HepG2 (cell line): ENCODE measurements at places on chromosomes 16 and 17. TPM values are rescaled to one million over a fixed set of nuclear protein-coding genes. Genes with fewer than 3 reads are reported as not detected.

DNA sequence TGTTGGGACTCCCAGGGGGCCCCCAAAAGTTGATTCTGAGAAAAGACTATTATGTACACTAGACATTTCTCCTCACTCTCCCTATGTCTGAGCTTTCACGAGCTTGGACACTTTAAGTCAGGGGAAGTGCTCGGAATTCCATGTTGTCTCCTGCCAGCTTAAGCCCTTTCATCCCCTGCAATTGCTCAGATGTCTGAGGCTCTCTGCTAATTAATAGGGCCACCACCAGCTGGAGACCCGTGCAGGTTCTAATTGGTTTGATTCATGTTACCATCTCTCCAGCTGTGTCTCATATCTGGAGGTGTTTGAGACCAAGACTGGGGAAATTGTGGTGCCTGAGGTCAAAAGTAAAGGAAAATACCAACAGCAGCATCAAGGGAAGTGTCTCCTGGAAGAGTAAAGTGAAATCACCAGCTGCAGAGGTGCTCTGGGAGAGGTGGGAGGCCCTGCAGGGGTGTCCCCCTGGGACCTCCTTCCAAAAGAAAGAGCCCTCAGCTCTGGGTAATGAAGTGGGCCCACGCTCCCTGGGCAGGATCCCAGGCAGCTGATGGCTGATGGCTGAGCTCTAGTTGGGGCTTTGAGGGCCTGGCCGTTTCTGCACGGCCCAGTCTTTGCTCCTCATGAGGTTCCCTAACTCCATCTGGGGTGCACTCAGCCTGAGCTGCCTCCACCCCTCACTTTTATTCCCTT lies 5.8 kb upstream of the UTS2R start:
- DNase-seq = no peak

DNA sequence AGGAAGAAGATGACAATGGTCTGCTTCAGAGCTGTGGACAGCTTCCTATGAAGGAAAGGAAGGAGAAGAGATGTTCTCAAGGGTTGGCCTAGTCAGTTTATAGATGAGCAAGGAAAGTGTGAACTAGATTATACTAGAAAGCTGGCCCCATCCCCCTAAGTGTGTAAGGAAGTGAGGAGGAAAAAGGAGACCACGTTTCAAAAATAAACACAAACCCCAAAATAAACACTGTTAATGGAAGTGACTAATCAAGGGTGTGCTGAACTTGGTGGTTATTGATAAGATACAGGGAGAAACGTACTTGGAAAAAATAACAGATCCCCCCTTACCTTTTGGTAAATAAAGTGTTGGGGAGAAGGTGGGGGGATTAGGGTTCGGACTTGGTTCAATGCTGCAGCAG lies 267.1 kb downstream of the SOX9 start:
- DNase-seq = no peak

DNA sequence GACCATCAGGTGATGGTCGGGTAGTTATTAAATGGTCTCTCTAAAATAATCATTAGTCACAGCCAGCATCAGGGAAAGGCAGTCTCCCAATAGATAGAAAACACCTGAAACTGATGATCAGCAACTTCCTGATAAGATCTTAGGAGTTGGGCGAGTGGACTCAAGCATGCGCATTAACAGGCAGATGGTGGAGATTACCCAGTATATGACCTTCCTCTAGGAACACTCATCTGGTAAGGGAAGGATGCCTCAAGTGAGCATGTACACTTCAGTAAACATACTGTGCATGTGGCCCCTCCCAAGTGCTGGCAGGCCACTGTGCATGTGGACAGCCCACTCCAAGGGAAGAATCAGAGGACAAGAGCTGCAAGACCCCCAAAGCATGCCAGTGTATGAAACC lies 105.9 kb downstream of the ABCC12 start:
- DNase-seq = no peak

GRCh38 chr16:88315543-88316105 lies 67.1 kb upstream of the ZNF469 start:
- peak; percentile 50 for DNase-seq

DNA sequence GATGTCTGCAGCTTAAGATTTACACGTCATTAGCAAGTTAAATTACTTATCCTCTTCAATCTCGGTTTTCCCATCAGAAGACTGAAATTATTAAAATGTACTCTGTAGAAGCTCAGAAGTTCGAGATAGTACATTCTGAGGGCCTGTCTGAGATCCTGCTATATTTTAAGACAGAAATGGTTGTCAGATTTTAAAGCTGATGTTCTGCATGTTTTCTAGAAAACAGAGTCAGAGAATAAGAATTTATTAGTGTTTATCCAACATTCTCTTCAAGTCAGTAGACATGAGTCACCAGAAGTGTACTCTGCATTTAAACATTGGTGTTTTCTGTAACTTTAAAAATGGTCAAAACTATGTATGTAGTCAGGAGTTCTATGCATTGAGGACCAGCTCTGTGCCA lies 155.2 kb upstream of the MYOCD start:
- DNase-seq = no peak

DNA sequence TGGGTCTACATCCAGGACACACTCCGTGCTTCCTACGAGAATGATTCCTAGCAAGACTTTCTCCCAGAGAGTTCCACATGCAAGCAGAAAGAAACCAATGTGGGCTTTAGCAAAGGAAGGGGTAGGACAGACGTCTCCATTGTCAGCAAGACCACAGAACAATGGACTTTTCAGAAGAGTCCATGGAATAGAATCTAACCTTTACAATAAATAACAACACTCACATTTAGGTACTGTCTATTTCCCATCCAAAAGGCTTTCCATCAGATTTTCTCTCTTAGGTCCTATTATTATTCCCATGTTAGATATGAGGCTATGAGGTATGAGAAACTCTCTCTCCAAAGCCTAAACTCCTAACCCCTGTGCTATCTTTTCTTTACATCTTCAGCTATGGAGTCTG lies 360.9 kb downstream of the GRIN2A start:
- no peak for DNase-seq

DNA sequence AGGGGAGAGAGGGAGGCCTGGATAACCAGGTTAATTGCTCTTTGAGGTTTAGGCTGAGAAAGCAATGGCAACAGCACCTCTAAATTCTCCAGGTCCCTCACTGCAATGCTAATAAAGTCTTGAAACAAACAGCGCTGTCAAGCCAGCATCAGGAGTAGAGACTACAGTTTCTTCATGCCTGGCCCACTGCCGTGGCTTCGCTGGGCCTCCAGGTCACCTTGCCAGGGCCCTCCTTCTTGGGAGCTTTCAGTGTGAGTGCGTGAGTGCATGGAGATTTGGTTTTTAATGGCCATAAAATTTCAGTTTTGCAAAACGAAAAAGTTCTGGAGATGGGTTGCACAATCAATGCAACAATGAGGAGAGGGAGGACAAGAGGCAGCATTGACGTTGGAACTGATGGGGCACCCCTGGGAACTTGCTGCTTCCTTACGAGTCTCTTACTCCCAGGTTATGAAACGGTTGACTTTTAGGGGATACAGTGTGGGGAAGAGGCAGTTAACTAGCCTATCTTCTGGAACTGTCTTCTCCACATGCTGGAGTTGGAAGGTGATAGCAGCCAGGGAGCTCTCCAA lies 229.4 kb downstream of the XYLT1 start:
- DNase-seq = no peak

DNA sequence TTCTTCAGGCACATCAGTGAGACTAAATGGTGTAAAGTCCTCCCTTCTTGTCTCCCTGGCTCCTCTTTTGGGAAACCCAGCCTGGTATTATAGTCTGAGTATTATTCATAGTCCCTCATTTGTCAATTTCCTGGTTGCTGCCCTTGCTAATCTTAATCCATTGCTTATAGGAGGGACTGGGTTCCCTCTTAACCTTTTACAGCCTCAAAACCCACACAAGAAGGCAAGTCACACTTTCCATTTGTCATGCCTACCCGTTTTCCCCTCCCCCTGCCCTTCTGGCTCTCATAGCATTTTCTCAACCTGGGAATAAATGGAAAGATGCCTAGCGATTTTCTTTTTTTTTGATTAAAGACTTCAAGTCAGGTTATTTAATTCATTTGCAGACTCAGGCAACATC lies 124.8 kb downstream of the MAP2K6 start:
- no peak for DNase-seq

DNA sequence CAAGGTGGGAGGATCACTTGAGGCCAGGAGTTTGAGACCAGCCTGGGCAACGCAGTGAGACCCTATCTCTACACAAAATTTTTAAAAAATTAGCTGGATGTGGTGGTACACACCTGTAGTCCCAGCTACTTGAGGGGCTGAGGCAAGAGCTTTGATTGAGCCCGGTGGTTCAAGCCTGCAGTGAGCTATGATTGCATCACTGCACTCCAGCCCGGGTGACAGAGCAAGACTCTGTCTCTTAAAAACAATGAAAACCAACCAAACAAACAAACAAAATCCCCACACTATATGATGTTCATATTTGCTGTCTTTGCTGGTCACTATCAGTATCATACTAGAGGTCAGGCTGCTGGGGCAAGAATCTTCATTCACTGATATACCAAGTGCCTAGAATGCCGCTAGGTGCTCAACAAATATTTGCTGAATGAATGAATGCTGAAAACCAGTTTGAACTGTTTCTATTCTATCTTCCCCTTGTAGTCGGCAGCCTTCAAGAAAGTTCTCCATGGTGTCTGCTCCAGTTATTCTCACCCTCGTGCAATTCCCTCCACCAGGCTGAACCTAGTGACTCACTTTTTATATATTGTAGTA lies 127.0 kb downstream of the IRX3 start:
- no peak for DNase-seq

The PRSS21 gene
- total RNA-seq = not detected in 2 replicates

The GNG13 gene
- not detected in 2 replicates for total RNA-seq

The VWA3A gene
- 0.07 TPM in 1 of 2 replicates, not detected in the other for total RNA-seq

The AHSP gene
- total RNA-seq = not detected in 2 replicates

The HSD17B1 gene
- 0.77 and 0.93 TPM in 2 replicates for total RNA-seq

The C16orf96 gene
- total RNA-seq = not detected in 2 replicates
